Pericardium fibroblast (primary cell): ENCODE measurements at places on chromosomes 7 and 10. TPM values are rescaled to one million over a fixed set of nuclear protein-coding genes. Genes with fewer than 3 reads are reported as not detected.

Gene TMEM229A
- 0.26 and 1.9 TPM in 2 replicates for total RNA-seq

Gene DNAJC30
- total RNA-seq: 3.2 and 6.7 TPM in 2 replicates

Gene TAS2R41
- not detected in 2 replicates for total RNA-seq

Gene DTX2
- total RNA-seq: 6.0 and 17.7 TPM in 2 replicates

Gene FAM25G
- total RNA-seq: not detected in 2 replicates

Gene ZNF239
- 1.2 and 4.3 TPM in 2 replicates for total RNA-seq

Gene SLC13A4
- total RNA-seq: 1.2 TPM in 1 of 2 replicates, not detected in the other

Gene DENND2A
- 8.8 and 15.3 TPM in 2 replicates for total RNA-seq

Gene SGCE
- total RNA-seq: 87.5 and 159 TPM in 2 replicates

Gene TCAF2
- 1.8 and 3.4 TPM in 2 replicates for total RNA-seq

Gene LEP
- total RNA-seq: 1.7 TPM in 1 of 2 replicates, not detected in the other

Gene NOS3
- total RNA-seq: 2.9 and 3.5 TPM in 2 replicates

Gene CCL24
- total RNA-seq: not detected in 2 replicates

Gene CCDC172
- not detected in 2 replicates for total RNA-seq

Gene CDH23
- total RNA-seq: under 0.01 and 1.1 TPM in 2 replicates

Gene XRCC2
- 0.09 and 0.12 TPM in 2 replicates for total RNA-seq

Gene AQP1
- total RNA-seq: 10.9 and 133 TPM in 2 replicates

Gene SHTN1
- 1.3 and 2.7 TPM in 2 replicates for total RNA-seq

Gene TMEM196
- 0.34 and 1.5 TPM in 2 replicates for total RNA-seq

Gene STX1A
- 10.2 and 11.8 TPM in 2 replicates for total RNA-seq
